ENCODE measurements at places on chromosomes 2 and 18.

GRCh38 chr2:8803658-8804379, 33.6 kb downstream of the KIDINS220 start:
- no peaks in the 10 kb centered on the region for H3K4me1 ChIP-seq
- H3K4me3 ChIP-seq = no peak overlapping the region
- H3K27me3 ChIP-seq = no peaks in the 10 kb centered on the region
- peaks cover 48% of the 10 kb centered on the region for H3K36me3 ChIP-seq
- no peak for DNase-seq
- H3K27ac ChIP-seq = no peak overlapping the region

GRCh38 chr18:61637319-61637718, 255.5 kb downstream of the RNF152 start:
- no peak for DNase-seq
- no peak overlapping the region for H3K4me3 ChIP-seq
- H3K36me3 ChIP-seq = no peaks in the 10 kb centered on the region
- H3K4me1 ChIP-seq = peaks cover 1% of the 10 kb centered on the region
- H3K27ac ChIP-seq = no peak overlapping the region
- peaks cover 6% of the 10 kb centered on the region for H3K27me3 ChIP-seq

DNA sequence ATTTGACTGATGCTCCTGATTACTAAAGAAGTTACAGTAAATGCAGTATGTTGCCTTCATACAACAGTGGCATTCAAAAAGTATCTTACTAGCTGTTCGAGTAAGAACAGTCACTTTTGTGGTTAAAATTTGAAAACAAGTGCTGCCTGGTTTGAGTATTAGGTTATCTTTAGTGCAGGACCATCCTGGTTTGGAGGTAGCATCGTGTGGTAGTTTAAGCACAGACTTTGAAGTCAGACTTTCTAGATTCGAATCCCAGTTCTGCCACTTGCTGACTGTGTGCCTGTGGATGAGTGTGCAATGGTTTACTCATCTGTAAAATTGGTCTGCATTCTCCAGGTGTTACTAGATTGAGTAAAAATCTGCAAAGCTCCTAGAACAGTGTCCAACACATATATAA, 96.8 kb downstream of the SGPP2 start:
- no peak overlapping the region for H3K4me3 ChIP-seq
- H3K4me1 ChIP-seq = no peaks in the 10 kb centered on the region
- no peak for DNase-seq
- no peaks in the 10 kb centered on the region for H3K36me3 ChIP-seq
- no peak overlapping the region for H3K27ac ChIP-seq

GRCh38 chr18:49784427-49785185, 28.7 kb downstream of the ACAA2 start:
- H3K27me3 ChIP-seq = peaks cover 5% of the 10 kb centered on the region
- peaks cover 27% of the 10 kb centered on the region for H3K36me3 ChIP-seq
- peak overlapping the region; percentile 78 for H3K27ac ChIP-seq
- H3K4me1 ChIP-seq = peaks cover 92% of the 10 kb centered on the region

DNA sequence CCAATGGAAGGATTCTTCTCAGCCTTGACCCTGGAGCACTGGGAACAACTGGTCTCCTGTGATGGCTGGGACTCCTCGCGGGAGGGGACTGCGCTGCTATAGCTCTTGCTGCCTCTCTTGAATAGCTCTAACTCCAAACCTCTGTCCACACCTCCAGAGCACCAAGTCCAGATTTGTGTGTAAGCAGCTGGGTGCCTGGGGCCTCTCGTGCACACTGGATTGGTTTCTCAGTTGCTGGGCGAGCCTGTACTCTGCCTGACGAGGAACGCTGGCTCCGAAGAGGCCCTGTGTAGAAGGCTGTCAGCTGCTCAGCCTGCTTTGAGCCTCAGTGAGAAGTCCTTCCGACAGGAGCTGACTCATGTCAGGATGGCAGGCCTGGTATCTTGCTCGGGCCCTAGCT, 28.8 kb downstream of the LIPG start:
- H3K36me3 ChIP-seq = no peaks in the 10 kb centered on the region
- no peak overlapping the region for H3K4me3 ChIP-seq
- H3K27ac ChIP-seq = no peak overlapping the region
